CD4-positive, alpha-beta memory T cell (primary cell): ENCODE measurements at places on chromosomes 4 and X.

- DNase-seq: no peak
These were observed 643.7 kb downstream of the BCOR start for GRCh38 chrX:39453889-39454621.

DNA sequence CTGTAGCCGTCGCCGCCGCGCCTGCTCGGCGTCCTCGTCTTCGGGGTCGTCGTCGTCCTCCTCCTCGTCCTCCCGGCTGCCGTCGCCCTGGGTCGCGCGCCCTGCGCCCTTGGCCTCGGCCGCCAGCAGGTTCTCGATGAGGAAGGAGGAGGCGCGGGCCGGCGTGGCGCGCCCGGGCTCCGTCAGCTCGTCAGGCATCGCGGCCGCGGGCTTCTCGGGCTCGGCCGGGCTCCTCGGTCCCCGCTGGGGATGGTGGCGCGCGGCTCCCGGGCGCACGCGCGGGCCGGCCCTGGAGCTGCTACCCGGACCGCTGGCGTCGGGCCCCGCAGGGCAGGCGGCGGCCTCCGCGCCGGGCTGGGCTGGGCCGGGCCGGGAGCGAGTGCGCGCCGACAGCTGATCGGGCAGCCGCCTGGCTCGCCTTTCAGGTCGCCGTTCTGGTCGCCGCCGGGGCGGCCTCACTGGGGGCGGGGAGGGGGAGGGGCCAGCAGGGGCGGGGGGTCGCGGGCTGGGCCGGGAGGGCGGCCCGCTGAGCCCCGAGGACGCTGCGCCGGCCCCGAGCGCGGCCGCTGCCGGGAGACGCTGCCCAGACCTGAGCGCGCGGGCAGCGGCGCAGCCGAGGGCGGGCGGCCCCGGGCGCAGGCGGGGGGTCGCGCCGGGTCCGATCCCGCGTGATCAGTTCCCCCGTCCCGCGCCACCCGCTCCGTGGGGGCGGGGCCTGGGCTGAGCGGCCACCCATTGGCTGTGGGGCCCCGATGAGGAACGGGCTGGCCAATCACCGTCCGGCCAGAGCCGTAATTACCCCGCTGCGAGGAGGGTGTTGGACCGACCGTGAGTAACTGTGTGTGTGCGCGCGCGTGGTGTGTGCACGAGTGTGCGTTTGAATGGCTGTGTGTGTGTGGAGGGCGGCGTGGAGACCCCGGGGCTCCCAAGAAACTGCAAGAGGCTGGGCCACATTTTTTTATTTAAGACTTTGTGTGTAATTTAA is at the start of gene HMX1:
TSS of gene HMX1 (minus strand) at position 423 of the 985 bp plus-strand sequence. CDS start at position 198, 225 bp downstream.
- no peak for DNase-seq

DNA sequence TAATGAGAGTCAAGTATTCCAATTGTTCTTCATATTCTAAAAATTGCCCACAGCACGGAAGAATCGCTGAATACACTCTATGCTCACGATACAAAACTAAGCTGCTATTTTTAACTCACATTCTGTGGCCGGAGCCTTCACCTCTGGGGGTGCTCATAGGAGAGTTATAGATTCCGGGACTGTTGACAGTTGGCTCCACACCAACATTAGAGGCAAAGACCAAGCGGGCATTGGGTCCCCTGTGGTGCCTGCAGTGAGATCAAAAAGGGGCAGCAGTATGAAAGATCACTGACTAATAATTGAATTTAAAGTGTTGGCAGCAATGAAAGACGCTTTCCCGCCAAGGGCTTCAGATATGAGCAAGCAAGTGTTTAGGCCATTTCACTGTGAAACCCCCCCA is 146.0 kb downstream of the TMEM144 start:
- DNase-seq: no peak

- no peak for DNase-seq
These were observed 34.5 kb upstream of the TLL1 start for GRCh38 chr4:165838575-165838974.

DNA sequence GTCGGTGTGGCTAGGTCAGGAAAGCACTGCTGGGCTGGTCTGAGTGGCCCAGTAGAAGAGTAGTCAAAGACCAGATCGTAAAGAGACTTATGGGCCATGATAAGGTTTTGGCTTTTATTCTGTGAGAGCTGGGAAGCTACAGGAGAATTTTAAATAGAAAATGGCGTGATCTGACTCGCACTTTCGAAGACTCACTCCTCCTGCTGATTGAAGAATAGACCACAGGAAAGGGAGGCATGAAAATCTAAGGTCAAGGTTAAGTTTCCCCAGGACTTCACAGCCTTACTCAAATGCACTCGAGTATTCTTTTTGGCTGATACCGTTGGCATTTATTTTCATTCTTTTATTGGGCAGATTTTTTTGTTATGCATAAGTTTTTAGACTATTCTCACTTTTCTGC is 231.4 kb upstream of the ANKRD50 start:
- DNase-seq: no peak

GRCh38 chrX:22340022-22340616 is 67.4 kb downstream of the CBLL2 start:
- no peak for DNase-seq

DNA sequence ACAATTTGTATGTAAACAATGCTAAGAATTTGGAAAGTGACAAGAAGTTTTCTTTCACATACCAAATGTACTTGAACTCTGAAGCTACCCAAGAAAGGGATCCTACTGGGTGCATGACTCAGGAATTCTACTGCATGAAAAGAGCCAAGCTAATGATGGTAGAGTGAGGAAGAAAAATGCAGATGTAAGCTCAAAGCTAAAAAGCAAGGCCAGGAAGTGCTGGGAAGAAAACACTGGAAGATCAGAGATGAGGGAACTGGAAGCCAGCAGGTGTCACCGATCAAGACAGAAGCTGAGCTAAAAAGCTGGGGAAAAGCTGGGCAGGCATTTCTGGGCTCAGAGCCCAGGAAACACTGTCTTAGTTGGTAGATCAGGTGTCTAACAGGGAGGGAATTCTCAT is 449.1 kb downstream of the NKX6-1 start:
- DNase-seq: no peak

DNA sequence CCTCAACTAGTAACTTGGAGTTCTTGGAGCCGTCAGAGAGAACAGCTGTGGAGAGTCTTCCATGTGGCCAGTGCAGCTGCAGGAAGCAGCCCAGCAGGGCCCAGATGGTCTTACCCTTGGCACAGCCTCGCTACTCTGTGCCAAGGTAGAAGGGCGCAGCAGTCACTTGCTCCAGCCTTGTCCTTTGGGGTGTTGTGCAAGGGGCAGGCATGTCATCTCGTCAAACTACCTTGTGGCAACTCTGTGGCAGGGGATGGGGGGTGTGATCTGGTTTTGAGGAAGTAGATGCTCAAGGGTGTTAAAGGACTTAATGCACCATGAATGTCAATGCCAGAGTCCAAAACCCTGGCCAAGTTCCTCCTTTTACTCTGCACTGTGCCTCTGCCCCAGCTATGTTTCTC is 34.2 kb upstream of the TBC1D14 start:
- no peak for DNase-seq

DNA sequence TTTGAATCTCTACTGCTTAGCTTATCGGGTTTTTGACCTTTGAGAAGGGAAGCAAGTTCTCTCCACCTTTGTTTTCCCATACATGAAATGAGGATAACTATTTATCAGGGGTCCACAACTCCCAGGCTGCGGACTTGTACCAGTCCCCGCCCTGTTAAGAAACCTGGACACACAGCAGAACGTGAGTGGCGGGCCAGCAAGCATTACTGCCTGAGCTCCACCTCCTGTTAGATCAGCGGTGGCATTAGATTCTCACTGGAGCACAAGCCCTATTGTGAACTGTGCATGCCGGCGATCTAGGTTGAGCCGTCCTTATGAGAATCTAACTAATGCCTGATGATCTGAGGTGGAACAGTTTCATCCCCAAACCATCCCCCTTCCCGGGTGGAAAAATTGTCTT is 579.5 kb downstream of the GALNTL6 start:
- no peak for DNase-seq

DNA sequence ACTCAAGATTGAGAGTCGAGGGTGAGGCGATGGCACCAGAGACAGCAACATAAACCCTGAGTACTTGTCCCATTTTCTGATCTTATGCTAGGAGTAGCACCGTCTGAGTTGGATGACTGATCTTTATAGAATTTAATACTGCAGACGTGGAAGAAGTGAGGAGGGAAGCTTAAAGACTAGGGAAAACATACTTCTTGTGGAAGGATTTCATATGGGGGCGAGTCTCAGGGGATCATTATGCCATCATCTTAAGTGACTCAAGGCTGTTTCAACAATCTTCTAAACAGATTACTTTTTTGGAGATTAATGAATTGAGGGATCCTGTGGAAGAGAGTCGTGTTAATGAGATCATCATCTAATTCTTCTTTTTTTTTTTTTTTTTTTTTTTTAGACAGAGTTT is 17.2 kb upstream of the FAT1 start:
- no peak for DNase-seq

DNA sequence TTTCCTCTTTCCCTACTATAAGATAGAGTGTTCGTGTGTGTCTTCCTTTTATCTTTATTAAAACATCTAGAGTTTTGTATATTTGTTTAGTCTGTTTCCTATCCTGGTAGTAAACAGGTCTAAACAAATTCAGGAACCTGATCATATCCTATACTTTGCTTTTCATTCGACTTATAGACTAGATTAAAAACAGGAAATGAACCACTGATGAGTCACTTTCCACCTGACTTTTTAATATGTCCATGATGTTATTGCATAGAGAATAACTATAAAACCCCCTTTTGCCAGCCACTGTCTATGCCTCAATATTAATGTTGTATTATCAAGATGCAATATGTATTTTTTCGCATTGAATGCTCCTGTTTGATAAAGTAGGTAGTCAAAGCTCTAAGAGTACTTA is 1794.0 kb downstream of the STIM2 start:
- DNase-seq: no peak

- no peak for DNase-seq
These were observed 296.7 kb upstream of the FGF13 start for GRCh38 chrX:139008185-139008584.

DNA sequence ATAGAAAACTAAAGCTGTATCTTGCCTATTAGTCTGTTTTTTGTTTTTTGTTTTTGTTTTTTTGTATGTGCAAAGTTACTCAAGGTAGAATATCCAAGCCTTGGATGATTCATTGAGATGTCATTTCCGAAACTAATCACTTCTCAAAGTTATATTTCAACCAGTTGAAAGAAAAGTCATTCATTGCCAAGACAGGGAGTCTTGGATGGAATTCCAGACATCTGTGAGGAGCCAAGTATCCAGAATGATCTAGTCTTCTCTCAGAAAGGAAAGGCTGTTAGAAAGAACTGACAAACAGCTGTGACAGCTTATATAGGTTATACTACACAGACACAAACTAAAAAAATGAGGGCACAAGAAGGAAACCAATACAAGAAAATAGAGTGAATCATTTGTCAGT is 141.1 kb upstream of the NDST3 start:
- no peak for DNase-seq

DNA sequence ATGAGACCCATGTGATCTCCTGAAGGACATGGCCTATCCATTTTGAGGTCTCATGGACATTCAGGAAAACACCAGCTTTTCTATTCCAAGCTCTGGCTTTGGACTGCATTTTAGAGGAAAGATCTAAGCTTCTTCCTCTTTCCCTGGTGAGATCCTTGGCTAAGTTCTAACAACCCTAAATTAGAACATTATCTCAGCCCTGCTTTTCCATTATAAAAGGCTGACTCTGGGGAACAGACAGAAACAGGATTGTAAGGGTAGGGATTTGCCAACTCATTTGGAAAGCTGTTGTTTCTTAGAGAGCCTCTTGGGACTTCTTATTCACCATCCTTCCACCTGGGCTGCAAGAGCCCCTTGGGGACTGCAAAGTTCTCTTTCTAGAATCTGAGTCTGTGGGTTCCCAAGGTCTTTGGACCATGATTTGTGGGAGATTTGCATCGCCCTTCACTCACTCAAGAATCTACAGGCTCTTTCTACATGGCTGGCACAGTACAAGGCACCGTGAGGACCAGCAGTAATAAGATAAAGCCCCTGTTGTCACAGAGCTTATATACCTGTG is 146.9 kb downstream of the FNIP2 start:
- DNase-seq: no peak

DNA sequence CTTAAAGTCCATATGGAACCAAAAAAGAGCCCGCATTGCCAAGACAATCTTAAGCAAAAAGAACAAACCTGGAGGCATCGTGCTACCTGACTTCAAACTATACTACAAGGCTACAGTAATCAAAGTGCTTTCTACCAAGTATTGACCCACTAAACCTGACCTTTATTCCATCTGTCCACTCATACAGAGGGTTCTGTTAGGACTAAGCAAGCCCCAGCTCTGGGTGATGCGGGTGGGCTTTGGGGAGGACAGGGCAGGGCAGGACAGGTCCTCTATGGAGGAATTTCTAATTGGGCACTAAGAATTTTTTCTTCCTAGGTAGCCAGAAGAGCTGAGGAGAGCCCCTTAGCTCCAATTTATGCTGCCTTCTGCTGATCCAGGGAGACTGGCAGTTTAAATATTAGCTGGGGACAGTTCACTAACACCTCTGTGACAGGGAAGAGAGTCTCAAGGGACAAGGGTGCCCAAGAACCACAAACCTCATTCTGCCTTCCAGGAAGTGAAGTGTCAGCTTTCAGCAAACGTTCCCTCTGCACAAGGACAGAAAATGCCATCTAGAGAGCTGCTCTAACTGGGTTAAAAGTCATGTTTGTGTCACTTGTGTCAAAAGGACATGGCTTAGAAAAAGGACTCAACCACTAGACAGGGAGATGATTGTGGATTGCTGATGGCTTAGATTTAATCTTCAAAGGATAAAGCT is 143.2 kb downstream of the KIT start:
- no peak for DNase-seq

- no peak for DNase-seq
These were observed 1434.3 kb upstream of the TENM3 start for GRCh38 chr4:180808862-180809261.

GRCh38 chr4:176262243-176262642 is 6.8 kb downstream of the ASB5 start:
- no peak for DNase-seq

DNA sequence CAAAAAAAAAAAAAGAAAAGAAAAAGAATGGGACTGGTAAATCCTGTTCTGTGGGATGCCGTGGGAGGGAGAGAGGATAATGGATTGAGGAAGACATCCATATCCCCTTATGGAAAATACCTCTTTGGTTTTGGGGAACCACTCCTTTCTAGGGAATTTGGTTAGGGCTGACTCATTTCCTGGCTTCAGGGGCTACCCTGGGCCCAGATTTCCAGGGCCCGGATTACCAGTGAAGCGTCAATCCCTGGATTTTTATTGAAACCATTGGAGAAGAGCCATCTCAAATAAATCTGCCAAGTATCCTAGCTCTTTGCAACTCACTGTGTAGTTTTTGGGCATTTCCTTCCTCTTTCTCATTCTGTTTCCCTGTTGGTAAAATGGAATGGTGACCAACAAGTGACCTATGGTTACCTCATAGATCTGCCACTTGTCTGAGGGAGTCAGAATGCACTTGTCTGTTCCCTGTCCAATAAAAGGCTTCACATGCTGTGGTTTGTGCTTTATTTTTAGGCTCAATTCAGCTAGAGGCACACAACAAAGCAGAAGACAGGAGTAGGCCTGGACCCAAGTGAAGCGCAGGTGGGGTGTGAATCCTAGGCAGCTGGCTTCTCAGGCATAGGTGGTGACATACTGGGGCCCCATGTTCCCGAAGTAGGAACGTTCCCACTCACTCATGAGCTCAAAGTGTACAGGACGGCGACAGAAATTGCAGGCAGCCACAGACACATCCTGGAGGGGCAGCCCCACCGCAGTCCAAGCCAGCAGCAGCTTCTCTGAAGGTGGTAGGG is 8.6 kb downstream of the APEX2 start:
- no peak for DNase-seq
